Epithelial cell of prostate (primary cell): ENCODE measurements at places on chromosomes 5 and 9.
A peak's percentile ranks its signal among the peaks of the same experiment; 100 is the strongest.

DNA sequence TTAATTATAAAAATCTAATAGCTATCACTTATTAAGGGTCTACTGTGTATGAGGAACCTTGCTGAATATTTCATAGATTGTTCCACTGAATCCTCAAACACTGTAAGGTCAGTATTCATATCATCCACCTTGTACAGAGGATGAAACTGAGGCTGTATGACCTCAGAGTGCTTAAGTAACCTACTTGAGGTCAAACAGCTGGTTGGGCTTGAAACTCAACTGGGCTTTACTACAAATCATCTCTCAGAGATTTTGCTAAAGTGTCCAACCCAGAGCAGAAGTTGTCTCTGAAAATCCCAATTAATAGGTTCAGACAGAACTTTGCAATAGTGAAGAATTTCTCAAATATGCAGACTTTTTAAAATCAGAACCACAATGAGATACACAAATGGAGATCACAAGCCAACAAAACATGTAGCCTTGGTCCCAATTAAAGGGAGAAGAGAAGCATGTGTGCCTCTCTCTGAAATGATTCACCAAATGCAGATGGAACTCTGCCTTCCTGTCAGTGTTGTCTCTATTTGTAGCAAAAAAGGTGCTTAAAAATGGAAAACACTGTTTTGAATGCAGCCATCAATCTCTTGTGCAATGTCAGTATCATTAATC lies 131.4 kb downstream of the FAM114A2 start:
- DNase-seq: no peak

GRCh38 chr9:112396416-112396815 lies 16.5 kb downstream of the HSDL2 start:
- no peak for DNase-seq

DNA sequence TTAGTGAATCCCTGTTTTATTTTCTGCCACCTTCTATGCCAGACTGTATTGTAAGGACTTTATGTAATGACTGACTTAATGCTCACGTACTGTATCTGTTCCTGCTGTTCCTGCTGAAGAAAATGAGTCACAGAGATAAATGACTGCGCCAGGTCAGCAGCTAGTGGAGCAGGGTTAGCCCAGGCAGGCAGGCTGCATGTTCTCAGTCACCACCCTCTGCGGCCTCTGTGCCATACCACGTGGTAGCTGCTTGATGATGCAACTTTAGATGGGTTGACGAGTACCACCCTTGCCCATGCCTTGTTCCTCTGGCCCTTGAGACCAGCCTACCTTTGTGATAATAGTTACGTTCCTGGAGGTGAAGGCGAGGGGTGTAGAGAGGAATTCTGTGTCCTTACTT lies 161.9 kb downstream of the TRIO start:
- peak; percentile 70 for DNase-seq

DNA sequence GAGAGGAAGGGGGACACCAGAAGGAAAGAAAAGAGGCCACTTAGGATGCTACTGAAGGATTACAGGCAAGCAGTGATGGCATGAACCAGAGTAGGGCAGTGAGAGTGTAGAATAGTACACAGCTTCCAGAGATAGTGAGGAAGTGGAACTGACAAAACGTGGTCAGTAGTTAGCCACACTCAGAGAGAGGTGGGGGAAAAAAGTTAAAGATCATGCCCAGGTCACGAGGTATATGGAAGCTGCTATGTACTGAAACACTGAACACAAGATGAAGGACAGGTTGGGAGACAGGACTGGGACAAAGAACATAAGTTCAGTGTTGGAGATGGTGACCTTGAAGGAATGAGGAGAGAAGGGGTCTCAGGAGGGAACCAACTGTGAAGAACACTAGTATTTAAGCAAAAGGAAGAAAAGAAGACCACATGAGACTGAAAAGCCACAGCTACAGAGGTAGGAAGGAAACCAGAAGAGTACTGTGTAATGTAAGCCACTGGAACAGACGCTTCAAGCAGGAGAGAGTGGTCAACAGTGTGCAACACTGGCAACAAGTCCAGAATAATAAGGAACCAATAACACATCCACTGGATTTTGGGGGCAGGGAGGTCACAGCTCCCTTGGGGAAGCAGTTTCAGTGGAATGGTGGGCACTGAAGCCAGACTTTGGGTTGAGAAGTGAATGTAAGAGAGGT lies 45.5 kb downstream of the ELL2 start:
- no peak for DNase-seq

DNA sequence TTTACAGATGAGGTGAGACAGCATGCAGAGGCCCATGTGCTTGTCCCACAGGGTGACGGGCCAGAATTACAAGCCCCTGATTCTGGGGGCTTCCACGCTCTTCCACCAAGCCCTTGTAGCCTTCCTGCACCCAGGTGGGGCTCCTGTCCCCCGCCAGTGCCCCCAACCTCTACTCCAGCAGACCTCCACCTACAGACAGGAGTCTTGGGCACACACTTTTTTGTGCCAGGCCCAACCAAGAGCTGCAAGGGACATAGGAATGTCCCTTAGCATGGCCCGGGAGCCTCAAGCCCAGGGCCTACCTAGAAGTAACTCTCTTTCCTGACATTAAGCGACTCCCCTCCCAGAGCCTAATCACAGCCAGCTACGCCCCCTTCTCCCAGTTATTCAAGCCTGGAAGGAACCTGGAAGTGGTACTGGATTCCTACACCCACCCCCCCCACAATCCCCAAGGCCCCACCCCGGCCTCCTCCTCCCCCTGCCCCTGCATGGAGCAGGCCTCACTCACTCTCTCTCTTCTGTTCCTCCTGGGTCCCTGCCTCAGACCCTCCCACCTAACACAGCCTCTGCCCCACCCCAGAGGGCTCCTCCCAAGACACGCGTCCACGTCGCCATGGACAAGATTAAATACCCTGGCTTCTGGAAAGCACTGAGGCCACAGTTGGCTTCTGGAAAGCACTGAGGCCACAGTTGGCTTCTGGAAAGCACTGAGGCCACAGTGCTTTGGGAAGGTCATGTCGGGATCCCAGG lies 30.5 kb downstream of the ADAMTS2 start:
- no peak for DNase-seq

DNA sequence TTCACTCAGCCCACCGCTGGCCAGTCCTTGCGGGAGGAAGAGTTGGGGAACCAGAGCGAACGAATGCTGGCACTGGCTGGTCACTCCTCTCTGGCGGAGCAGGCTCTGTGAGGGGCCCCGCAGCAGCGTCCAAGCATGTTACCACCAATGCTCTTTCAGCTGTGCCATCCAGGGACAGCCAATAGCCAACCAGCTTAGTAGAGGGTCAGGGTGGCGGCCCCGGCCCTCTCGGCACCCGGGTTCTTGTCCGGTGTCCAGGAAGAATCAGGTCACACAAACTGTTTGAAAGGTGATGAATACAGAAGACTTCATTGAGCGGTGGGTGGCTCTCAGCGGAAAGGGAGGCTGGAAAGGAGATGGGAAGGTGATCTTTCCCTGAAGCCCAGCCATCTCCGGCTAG lies 135.3 kb downstream of the EGFLAM start:
- DNase-seq: no peak

DNA sequence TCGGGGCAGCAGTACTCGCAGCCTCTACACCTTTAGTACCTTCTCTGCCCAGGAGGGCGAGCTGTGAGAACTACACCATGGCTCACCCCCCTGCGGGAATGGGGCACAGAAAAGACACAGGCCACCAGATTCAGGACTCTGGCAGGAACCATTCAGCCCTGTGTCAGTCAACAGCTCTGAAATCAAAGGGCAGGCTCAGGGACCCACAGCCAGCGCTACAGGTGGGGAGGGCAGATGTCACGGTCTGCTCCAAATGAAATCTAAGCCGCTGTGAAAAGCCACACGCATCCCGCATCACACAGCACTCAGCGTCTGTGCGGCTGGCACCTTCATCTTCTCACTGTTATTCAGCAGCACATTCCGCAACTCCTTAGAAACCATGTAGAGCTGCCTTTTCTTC lies 27.9 kb downstream of the NSUN2 start:
- no peak for DNase-seq

GRCh38 chr9:113590991-113591898 lies 127.7 kb downstream of the RGS3 start:
- DNase-seq: no peak

DNA sequence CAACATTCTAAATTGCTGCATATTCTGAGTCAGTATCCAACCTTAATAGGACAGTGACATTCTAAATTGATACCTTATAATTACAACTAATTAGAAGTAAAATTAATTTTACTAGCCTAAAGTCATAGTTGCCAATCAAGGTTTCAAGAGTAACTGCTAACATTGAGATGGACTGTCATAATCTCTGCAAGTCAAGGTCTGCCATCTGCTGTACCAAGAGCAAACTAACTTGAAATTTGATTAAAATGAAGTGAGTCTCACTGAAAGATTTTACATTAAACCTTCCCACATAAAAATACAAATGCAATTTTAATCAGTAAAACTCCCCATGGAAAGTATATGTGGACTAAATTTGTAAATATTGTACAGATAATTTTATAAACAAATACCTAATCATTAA lies 235.3 kb downstream of the PRDM9 start:
- DNase-seq: no peak

- no peak for DNase-seq
Measured at GRCh38 chr9:114011313-114011712, 66.8 kb downstream of the AMBP start.

- no peak for DNase-seq
Measured at GRCh38 chr5:172584638-172585037, 56.4 kb upstream of the NEURL1B start.

DNA sequence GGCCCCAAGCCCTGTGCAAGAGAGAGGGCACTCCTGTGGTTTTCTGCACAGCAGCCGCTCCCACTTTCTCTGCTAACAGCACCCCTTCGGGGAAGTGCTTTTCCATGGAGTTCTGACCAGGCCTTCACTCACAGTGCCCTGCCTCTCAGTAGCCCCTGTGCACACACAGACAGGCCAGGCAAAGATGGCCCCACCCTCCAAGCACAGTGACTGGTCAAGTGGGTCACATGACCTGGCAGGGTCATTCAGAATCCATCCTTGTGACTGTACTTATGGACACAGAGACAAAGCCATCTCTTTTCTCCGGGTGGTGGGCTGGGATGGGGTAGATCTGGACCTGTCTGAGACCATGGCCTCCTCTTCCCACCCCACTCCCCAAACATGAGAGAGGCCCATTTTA lies 82.5 kb downstream of the PSD2 start:
- no peak for DNase-seq

DNA sequence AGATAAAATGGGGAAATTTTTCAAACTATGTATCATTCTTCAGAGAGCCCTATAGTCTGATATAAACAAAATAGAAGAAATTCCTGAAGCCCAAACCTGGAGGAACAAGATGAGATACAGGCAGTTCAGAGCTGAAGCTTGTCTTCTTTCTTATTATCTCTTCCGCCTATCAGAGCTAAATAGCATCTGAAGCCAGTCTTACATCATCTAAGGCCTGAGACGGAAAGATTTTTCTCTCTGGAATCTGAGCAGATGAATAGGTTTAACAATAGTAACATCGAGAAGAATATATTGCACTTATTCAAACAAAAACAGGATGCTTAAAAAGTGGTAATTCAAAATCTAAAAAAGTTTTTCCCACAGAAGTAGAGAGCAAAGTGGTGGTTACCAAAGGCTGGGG lies 59.8 kb downstream of the LPAR1 start:
- no peak for DNase-seq

DNA sequence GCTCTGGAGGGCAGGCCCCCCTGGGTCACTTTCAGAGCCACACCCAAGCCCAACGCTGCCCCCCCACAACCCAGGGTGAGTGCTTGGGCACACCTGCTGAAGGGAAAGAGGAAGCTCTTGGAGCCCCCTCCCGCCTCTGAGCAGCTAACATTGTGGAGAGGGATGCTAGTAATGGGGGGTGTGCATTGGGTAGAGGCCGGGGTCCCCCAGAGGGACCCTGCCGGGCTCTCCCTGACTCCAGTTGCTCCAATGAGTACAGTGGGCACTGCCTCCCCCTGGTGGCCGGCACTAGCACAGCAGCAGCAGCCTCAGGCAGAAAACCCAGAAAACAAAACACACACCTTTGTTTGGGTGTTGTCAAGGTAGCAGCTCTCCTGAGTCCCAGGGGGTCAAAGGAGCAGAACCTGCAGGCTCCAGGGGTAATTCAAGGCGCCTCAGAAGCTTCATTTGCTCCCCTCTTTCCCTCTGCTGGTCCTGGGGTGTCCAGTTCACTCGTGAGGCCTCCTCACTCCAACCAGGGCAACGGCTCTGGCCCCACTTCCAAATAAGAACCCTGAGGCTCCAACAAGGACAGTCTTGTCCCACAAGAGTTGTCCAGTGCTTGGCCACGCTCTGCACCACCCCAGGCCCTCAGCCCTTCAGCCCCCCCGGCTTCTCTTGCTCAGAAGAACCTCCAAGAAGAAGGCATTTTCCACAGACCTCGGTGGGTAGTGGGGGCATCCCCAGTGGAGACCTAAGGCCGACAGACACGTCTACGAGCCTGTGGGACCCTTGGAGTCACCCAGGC lies 16.1 kb downstream of the GBGT1 start:
- no peak for DNase-seq

- DNase-seq: no peak
Measured at GRCh38 chr5:170355601-170356098, 33.5 kb downstream of the KCNMB1 start.

DNA sequence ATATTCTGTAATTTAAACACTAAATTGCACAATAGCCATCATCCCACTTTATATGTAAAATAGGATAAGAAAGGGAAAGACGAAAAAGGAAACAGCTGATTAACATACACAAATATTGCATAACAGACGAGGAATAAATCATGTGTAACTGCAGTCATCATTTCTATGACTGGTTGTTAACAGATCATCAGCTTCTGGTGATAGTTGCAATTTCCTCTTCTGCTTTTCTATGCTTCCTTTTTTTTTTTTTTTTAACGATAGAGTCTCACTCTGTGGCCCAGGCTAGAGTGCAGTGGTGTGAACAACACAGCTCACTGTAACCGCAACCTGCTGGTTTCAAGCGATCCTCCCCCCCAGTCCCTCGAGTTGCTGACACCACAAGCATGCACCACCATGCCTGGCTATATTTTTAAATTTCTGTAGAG lies 22.5 kb upstream of the JAKMIP2 start:
- DNase-seq: no peak

DNA sequence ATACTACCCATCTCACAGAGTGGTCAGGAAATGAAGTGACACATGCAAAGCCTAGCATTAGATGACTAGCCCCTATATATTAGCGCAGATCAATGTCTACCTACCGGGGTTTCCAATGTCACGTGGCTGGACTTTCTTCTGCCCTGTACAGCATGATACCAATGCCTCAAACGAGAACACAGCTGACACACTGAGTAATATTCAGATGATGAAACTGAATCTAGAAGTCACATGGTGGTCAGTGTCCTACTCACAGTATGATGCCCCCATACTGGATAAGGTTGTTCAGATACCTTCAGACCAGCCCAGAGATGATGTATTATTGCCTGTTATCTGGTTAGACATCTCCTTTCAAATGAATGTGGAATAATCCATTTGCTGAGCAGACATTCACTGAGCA lies 71.1 kb upstream of the FRRS1L start:
- no peak for DNase-seq

DNA sequence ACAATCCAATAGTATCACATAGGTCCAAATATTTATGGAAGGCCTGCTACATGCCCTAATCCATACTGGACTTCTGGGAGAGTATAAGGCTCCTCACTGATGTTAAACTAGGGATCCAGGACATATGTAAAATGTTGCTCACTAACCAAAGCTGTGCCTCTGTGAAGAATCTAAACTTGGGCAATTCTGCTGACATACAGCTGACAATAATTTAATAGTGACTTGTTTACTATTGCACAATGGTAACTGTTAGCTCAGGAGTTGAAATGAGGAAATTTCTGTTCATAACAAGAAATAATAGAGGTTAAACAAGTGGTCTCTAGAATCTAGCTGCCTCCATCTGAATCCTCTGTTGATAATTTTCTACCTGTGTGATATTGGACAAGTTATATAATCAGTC lies 14.9 kb upstream of the CTXN3 start:
- no peak for DNase-seq
